Aorta (tissue), 5 donors: ENCODE measurements at places on chromosomes 6 and 20.
A peak's percentile ranks its signal among the peaks of the same experiment; 100 is the strongest.

DNA sequence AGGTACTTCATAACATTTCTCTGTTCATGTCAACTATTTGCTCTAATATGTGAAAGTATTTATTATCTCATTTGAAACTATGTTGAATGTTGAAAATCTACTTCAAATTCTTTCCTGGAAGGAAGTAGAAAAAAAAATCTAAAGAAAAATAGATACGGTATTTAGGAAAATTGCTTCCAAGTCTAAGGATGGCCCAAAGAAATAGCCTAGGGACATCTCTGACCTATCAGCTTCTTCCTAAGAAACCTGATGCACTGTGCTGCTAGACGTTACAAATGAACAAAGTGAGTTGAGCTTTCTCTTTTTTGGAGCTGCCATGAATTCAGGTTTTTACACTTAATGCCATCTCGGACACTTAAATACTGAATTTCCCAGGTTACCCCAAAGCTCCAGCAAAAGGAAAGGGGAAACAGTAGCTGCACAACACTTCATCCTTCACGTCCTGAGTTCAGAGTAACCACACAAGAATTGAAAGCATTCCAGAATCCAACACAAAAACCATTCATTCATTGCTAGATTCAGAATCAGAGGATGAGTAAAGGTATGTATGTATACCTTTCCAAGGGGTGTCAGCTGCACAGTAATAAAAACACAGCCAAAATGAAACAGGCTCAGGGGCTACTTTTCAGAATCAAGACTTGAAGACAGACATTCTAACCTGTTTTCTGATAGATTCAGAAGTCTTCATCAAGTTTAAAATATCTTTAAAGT, 7.9 kb downstream of the RMND1 start:
- peaks cover 4% of the 10 kb centered on the region for H3K4me1 ChIP-seq
- DNase-seq = no peak
- H3K27ac ChIP-seq = peak overlapping the region; percentile 48
- no peak overlapping the region for H3K4me3 ChIP-seq

GRCh38 chr6:163554663-163555062, 140.1 kb downstream of the QKI start:
- no peak overlapping the region for H3K4me3 ChIP-seq
- peak; percentile 80 for DNase-seq
- H3K27ac ChIP-seq = no peak overlapping the region

GRCh38 chr20:58706975-58707681, 14.5 kb downstream of the NPEPL1 start:
- no peak overlapping the region for H3K27ac ChIP-seq
- H3K27me3 ChIP-seq = no peaks in the 10 kb centered on the region
- no peaks in the 10 kb centered on the region for H3K4me1 ChIP-seq
- H3K36me3 ChIP-seq = peaks cover 6% of the 10 kb centered on the region
- peak; percentile 63 for DNase-seq

- DNase-seq = no peak
- H3K36me3 ChIP-seq = no peaks in the 10 kb centered on the region
- no peak overlapping the region for H3K27ac ChIP-seq
Observed at GRCh38 chr6:170017603-170018320, 266.3 kb downstream of the ERMARD start.

DNA sequence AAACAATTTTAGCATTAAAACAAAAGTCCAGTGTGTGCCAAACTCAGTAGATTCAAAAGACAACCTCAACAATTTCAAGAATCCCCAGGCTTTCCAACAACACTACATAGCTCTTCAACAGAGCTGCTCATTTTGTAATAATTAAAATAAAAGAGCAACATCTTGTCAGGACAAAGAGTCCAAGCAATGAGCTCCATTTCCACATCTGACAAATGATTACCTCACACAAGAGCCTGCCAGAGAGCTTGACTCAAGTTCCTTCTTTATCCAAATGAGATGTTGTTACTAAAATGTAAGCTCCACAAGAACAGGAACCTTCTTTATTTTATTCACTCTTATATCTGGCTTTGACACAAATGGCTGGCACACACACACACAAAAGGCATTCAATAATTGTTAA, 449.8 kb downstream of the HACE1 start:
- H3K4me1 ChIP-seq = no peaks in the 10 kb centered on the region
- H3K4me3 ChIP-seq = no peak overlapping the region
- no peak overlapping the region for H3K27ac ChIP-seq
- no peaks in the 10 kb centered on the region for H3K36me3 ChIP-seq
- no peaks in the 10 kb centered on the region for H3K27me3 ChIP-seq

- no peaks in the 10 kb centered on the region for H3K27me3 ChIP-seq
- no peaks in the 10 kb centered on the region for H3K4me1 ChIP-seq
- no peak overlapping the region for H3K27ac ChIP-seq
- no peak overlapping the region for H3K4me3 ChIP-seq
Observed at GRCh38 chr6:129188795-129189194, 305.9 kb downstream of the LAMA2 start.

DNA sequence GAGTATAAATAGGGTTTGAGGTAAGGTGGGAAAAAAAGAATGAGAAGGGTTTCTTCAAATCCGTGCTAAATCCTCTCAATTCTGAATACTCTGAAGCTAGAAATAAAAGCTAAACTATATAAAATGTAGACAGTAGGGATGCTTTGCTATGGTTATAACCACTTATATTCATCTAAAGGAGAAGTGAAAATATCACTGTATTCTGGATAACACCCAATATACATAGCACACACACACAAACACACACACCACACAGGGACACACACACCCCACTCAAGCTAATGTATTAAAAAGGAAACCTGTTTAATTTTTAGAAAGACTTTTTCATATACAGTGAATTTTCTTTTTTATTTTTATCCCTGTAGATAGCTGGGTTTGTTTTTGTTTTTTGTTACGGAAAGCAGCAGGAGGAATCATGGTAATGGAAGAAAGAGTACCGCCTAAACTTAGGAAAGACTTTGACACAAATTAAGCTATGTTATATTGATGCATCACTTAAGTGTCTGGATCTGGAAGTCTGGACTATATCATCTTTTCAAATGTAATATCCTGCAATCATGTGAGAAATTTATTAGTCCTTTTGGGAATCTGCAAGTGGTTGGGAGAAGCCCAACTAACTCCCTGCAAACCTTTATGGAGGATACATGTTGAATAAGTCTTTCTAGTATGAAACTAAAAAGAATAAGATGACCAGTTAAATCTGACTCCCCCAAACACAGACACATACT, 68.4 kb upstream of the FABP7 start:
- no peak overlapping the region for H3K4me3 ChIP-seq
- no peaks in the 10 kb centered on the region for H3K27me3 ChIP-seq
- H3K4me1 ChIP-seq = no peaks in the 10 kb centered on the region
- no peak overlapping the region for H3K27ac ChIP-seq
- H3K36me3 ChIP-seq = no peaks in the 10 kb centered on the region

- no peaks in the 10 kb centered on the region for H3K36me3 ChIP-seq
- H3K4me3 ChIP-seq = no peak overlapping the region
- no peak for DNase-seq
- H3K27me3 ChIP-seq = no peaks in the 10 kb centered on the region
- no peak overlapping the region for H3K27ac ChIP-seq
Observed at GRCh38 chr6:42185597-42185996, 9.2 kb downstream of the GUCA1B start.
